ENCODE measurements at places on chromosomes 6 and 20. TPM values are rescaled to one million over a fixed set of nuclear protein-coding genes. Genes with fewer than 3 reads are reported as not detected.

GRCh38 chr20:6886065-6886729 lies 118.7 kb downstream of the BMP2 start:
- no peak for DNase-seq

DNA sequence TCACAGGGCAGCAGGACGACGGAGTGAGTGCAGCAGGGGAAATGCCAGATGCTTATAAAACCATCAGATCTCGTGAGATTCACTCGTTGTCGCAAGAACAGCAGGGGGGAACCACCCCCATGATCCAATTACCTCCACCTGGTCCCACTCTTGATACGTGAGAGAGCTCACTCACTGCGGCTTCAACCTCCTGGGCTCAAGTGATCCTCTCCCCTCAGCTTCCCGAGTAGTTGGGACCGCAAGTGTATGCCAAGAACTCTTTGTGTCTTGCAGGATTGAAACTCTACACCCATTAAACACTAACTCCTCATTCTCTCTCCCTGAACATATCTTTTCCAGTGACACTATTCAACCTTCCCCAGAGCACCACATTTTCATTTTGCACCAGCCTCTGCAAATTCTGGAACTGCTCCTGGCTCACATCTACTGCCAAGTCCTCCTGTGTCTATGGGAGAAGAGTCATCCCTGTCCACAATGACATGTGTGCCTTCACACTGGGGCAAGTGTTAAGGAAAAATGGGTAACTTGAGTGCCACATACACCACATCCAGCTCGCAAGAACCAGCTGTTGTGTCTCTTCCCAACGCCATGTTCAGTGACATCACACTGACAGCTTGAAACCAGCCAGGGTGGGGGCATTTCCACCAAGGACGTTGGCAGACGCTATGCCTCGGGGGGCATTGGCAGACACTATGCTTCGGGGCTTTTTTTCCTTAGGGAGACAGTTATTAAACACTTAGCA lies 14.7 kb upstream of the TAF4 start:
- DNase-seq = no peak

GRCh38 chr6:48222241-48222640 lies 111.2 kb upstream of the PTCHD4 start:
- peak; percentile 2 for DNase-seq

- no peak for DNase-seq
Measured at GRCh38 chr6:56266011-56266410, 18.6 kb upstream of the COL21A1 start.

- no peak for DNase-seq
Measured at GRCh38 chr6:125932451-125932795, 24.1 kb upstream of the HINT3 start.

- no peak for DNase-seq
Measured at GRCh38 chr6:82785206-82785605, 280.4 kb downstream of the UBE3D start.

OR2J3 gene
- not detected for polyA plus RNA-seq

DNA sequence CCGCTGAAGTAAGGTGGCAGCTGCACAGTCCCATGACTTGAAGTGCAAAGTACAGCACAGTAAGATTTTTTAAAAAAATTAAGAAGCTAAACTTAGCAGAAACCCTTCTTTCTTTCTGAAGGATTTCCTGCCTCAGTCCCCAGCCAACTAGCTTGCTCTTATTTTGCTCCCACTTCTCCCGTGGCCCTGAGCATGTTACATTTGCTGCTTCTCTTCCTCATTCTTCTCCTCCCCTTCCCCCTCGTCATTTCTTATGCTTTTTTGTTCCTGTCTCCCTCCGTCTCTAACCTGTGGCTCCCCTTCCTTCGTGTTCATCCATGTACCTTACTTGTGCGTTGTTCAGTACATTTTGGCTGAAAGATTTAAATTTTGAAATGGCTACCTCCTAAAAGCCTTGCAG lies 123.0 kb downstream of the SASH1 start:
- DNase-seq = no peak
